ENCODE measurements at places on chromosomes 1 and 21.

DNA sequence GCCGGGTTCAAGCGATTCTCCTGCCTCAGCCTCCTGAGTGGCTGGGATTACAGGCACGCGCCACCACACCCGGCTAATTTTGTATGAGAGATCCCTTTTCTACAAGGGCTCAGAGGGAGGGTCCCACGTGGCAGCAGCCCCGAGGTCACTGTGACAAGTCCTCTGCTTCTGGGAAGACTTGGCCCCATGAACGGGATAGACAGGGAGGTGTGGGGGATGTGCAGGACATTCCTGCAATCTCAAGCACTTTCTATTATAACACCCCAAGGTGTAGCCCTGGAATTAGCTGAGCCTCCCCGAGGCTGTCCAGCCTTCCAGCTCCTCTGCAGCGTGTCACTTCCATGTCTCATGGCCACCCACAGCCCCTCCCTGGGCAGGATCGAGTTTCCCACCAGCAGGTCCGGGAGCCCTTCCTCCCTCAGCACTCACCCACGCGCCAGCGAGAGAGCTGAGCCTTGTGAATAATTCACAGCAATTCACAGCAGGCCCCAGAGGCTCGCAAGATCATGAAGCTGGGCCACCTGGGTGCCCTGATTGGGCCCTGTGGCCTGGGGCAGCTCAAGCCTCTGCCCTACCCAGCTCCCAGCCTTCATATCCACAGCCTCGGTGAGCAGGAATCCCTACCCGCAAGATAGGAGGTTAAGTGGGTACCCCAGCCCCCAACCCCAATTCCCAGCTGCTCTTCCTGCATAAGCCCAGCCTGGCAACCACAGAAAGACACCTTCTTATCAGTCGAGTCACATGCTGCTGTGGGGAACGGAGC lies 22.8 kb upstream of the RNU1-4 start:
- no peaks in the 10 kb centered on the region for H3K36me3 ChIP-seq
- H3K4me3 ChIP-seq: no peak overlapping the region
- peak; percentile 1 for DNase-seq
- H3K27ac ChIP-seq: no peak overlapping the region
- no peaks in the 10 kb centered on the region for H3K4me1 ChIP-seq
- no peaks in the 10 kb centered on the region for H3K27me3 ChIP-seq

GRCh38 chr1:60874718-60875117 lies 207.6 kb upstream of the NFIA start:
- no peaks in the 10 kb centered on the region for H3K36me3 ChIP-seq
- H3K4me3 ChIP-seq: no peak overlapping the region
- DNase-seq: no peak
- H3K27ac ChIP-seq: no peak overlapping the region
- H3K27me3 ChIP-seq: no peaks in the 10 kb centered on the region

DNA sequence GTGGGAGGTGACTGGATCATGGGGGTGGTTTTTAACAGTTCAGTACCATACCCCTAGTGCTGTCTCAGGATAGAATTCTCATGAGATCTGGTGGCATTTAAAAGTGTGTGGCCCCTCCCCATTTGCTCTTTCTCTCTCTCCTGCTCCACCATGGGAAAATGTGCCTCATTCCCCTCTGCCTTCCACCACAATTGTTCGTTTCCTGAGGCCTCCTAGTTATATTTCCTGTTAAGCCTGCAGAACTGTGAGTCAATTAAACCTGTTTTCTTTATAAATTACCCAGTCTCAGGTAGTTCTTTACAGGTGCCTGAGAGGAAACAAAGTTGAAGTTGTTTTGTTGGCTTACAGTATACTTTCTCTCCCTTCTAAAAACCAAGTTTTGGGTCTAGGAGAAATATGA lies 23.1 kb upstream of the SLC22A15 start:
- H3K4me1 ChIP-seq: no peaks in the 10 kb centered on the region
- no peaks in the 10 kb centered on the region for H3K36me3 ChIP-seq
- H3K27ac ChIP-seq: no peak overlapping the region

DNA sequence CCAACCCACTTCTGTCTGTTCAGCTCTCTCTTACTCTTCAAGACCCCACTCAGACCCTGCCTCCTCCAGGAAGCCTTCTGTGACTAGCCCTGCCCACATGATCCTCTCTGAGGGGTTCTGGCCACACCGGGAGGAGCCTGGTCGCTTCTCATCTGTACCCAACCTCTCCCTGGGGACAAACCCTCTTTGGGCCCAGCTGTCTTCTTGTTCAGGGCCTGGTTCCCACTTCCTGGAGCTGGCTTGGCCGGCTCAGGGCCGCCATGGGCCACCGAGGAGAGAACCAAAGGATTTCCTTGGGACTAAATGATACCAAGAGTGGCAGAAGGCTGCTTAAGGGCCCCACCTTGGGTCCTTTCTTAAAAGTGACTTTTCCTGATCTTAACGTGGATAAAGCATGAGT lies 124.7 kb upstream of the ZBTB40 start:
- no peaks in the 10 kb centered on the region for H3K36me3 ChIP-seq
- no peaks in the 10 kb centered on the region for H3K27me3 ChIP-seq
- H3K27ac ChIP-seq: no peak overlapping the region
- no peak overlapping the region for H3K4me3 ChIP-seq
- no peak for DNase-seq

GRCh38 chr1:87615491-87615890 lies 286.8 kb downstream of the LMO4 start:
- H3K27me3 ChIP-seq: no peaks in the 10 kb centered on the region
- H3K36me3 ChIP-seq: no peaks in the 10 kb centered on the region
- H3K4me1 ChIP-seq: no peaks in the 10 kb centered on the region
- H3K4me3 ChIP-seq: no peak overlapping the region
- no peak overlapping the region for H3K27ac ChIP-seq
- DNase-seq: no peak

DNA sequence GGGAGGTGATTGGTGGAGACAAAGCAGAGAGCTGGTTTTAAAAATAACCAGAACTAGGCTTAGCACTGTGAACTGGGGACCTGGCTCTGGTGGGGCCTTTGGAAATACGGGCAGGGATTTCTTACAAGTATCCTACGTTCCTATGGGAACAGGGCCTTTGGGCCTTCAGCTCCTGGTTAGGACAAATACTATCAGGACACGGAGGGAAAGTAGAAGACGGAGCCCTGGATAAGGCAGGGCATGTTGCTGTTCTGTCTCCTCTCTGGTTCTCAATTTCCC lies 5.3 kb upstream of the MYOG start:
- no peaks in the 10 kb centered on the region for H3K27me3 ChIP-seq
- no peak overlapping the region for H3K27ac ChIP-seq

DNA sequence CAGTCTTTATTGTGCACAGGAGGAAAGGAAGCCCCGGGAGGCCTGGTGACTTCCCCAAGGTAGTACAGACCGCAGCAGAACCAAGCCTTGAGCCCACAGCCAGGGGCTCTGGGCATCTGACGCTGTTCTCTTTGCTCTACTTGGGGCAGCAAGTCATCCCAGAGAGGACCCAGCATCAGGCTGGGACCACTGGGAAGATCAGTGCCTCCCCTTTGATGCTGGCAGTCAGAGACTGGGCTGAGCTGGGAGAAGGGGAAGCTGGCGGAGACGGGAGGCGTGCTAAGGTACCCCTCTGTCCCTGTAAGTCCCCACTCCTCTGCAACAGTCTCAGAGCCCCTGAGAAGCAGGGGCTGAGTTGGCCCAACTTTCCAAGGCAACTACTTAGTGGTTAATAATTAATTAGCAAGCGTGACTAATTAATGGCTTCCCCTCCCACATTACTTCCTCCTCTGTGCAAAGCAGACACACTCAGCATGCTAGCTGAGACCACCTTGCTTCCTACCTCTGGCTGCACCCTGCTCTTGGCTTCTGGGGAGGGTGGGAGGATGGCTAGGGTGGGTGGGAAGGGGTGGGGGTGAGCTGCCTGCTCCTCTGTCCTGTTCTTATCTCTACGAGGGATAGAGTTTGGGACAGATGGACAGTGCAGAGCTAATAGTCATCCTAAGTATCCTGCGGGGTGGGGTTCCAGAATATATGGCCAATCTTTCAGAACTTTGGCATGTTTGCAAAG lies 1.3 kb downstream of the INAVA start:
- H3K27me3 ChIP-seq: no peaks in the 10 kb centered on the region
- DNase-seq: no peak
- peaks cover 43% of the 10 kb centered on the region for H3K4me1 ChIP-seq

DNA sequence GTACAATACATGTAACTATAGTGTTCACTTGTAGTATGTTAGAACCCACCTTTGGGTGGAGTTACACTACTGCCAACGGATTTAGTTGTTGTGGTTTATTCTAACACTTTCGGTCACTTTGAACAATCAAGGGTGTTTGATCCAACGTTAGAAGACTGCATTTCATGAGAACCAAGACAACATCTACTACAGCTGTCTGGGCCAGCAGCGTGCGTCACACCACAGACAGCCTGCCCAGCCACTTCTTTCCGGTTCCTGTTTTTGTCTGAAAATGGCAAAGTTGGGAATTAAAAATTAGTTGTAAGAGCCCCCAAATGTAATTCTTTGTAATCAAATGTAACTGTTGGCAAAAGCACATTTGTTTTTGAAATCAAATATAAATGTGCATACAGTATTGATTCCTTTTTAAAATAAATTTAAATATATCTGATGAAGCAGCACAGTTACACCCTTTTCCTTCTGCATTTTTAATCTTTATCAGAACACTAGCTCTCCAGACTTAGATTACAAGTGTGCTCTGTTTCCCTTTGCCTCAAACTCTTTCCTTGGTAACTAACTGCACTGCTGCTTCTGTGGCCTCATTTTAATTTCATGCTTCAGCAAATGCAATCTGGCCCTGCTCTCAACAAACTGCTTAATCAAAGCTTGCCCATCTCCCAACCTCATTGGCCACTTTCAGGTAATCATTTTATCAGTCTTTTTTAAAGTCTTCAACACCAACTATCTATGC lies 86.6 kb upstream of the DPH5 start:
- no peaks in the 10 kb centered on the region for H3K27me3 ChIP-seq
- no peaks in the 10 kb centered on the region for H3K4me1 ChIP-seq
- no peaks in the 10 kb centered on the region for H3K36me3 ChIP-seq

DNA sequence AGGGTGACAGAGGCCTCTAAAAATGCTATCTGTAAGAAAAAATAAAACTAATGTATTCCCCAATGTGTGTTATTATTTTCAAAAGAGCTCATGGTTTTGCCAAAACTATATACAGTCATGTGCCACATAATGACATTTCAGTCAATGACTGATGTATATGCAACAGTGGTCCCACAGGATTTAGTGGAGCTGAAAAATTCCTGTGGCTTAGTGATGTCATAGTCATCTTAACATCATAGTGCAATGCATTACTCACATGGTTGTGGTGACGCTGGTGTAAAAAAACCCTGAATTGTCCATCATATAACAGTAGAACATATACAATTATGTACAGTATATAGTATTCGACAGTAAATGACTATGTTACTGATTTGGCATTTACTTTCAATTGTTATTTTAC lies 172.4 kb downstream of the CACNA1E start:
- H3K27me3 ChIP-seq: no peaks in the 10 kb centered on the region
- no peak overlapping the region for H3K27ac ChIP-seq
- DNase-seq: no peak
- H3K36me3 ChIP-seq: no peaks in the 10 kb centered on the region
